ENCODE measurements at places on chromosomes 5 and 9. TPM values are rescaled to one million over a fixed set of nuclear protein-coding genes. Genes with fewer than 3 reads are reported as not detected.

The PCDHAC1 gene
- 0.10 TPM for polyA plus RNA-seq

The BHMT gene
- polyA plus RNA-seq: 267 TPM

The ACER2 gene
- 16.2 TPM for polyA plus RNA-seq

The CTXN3 gene
- polyA plus RNA-seq: not detected

The AMBP gene
- 0.95 TPM for polyA plus RNA-seq

The EIF4EBP3 gene
- 9.9 TPM for polyA plus RNA-seq

The SAXO1 gene
- polyA plus RNA-seq: 0.24 TPM

The CBY3 gene
- 0.65 TPM for polyA plus RNA-seq

The FCN2 gene
- polyA plus RNA-seq: 0.47 TPM

The QRFP gene
- polyA plus RNA-seq: 0.47 TPM

The NLN gene
- polyA plus RNA-seq: 40.3 TPM

The LHFPL2 gene
- 49.0 TPM for polyA plus RNA-seq
